ENCODE measurements at places on chromosomes 5 and 9.

DNA sequence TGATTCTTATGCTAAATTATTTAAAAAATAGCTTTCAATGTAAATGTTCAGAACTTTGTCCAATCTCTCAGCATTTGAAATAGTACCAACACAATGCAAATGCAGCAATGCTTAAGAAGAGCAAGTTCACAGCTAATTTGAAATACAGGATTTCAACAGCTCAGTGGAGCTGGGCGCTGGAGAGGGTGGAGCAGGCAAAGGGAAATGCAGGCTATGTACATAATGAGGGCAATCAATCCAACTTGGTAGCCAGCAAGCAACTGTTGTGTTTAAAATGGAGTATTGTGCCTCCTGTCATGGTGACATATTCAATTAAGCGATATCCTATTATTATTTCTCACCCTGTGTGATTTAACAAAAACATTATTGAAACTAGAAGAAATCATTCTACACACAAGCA is 568.8 kb downstream of the PSAT1 start:
- DNase-seq, result no peak

GRCh38 chr5:8676695-8677094 is 807.7 kb downstream of the MTRR start:
- no peak for DNase-seq

- DNase-seq, result no peak
Observed at GRCh38 chr9:33051144-33051543, 25.3 kb downstream of the SMU1 start.

- no peak for DNase-seq
Observed at GRCh38 chr9:115615821-115616665, 498.1 kb upstream of the TNC start.

DNA sequence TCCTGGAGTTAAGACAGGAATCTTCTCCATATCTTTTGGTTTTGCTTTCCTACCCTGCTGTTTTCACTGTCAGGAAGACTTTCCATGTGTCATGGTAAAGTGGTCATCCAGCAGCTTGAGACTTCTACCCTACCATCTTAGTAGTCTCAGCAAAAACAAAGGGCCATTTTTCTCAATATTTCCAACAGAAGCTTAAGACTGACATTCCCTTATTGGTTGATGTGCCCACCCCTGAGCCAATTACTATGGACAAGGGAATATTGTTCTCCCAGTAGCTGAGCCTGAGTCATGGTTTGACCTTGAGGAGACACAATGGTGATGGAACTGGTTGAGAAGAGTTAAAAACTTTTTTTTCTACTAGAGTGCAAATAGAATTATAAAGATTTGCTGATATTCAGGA is 105.6 kb downstream of the CSNK1G3 start:
- DNase-seq, result no peak

GRCh38 chr5:6553972-6554371 is 78.9 kb downstream of the NSUN2 start:
- no peak for DNase-seq

- DNase-seq, result no peak
Observed at GRCh38 chr5:7857926-7858632, 7.1 kb upstream of the CFAP90 start.

DNA sequence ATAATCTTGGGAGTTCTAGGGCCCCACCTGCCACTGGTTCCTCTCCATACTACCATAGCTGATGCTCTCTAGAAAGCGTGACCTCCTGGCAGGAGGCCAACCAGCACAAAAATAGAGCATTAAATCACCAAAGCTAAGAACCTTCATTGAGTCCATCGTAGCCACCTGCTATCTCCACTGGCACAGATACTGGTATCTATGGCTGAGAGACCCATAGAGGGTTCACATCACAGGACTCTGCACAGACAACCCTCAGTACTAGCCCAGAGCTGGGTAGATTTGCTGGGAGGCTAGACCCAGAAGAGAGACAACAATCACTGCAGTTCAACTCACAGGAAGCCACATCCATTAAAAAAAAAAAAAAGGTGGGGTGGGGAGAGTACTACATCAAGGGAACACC is 509.1 kb downstream of the DTWD2 start:
- no peak for DNase-seq
